Ureter (tissue), 1 donor: ENCODE measurements at places on chromosomes 2 and 18. TPM values are rescaled to one million over a fixed set of nuclear protein-coding genes. Genes with fewer than 3 reads are reported as not detected.

The RAB12 gene
- total RNA-seq, result 50.0 TPM

The REG3A gene
- not detected for total RNA-seq

The ELOA2 gene
- total RNA-seq, result not detected

The C2orf76 gene
- 14.3 TPM for total RNA-seq

The SYT4 gene
- not detected for total RNA-seq

The IL37 gene
- total RNA-seq, result not detected

The DOK6 gene
- total RNA-seq, result 4.9 TPM

The MSH2 gene
- total RNA-seq, result 18.6 TPM

The TUBA3E gene
- not detected for total RNA-seq

The ITGB6 gene
- total RNA-seq, result 96.3 TPM

The FBXO41 gene
- 6.6 TPM for total RNA-seq

The TEX44 gene
- not detected for total RNA-seq

The OSBPL6 gene
- 2.4 TPM for total RNA-seq

The RGPD4 gene
- total RNA-seq, result 0.08 TPM

The ITGA4 gene
- total RNA-seq, result 7.4 TPM

The MGAT4A gene
- total RNA-seq, result 63.8 TPM

The MC2R gene
- 0.60 TPM for total RNA-seq

The SPHKAP gene
- not detected for total RNA-seq

The STARD6 gene
- not detected for total RNA-seq

The CCDC102B gene
- 9.1 TPM for total RNA-seq

The PLEKHH2 gene
- 9.8 TPM for total RNA-seq

The AKAIN1 gene
- total RNA-seq, result not detected

The KLHL41 gene
- total RNA-seq, result 1.1 TPM

The CELF4 gene
- not detected for total RNA-seq

The SLC16A14 gene
- total RNA-seq, result 9.2 TPM

The CD207 gene
- total RNA-seq, result 1.3 TPM

The KIF1A gene
- total RNA-seq, result 1.2 TPM

The CNTNAP5 gene
- total RNA-seq, result 1.5 TPM

The TFCP2L1 gene
- 15.7 TPM for total RNA-seq

The DSC3 gene
- 5.7 TPM for total RNA-seq

The RAMP1 gene
- 49.0 TPM for total RNA-seq

The DDX1 gene
- total RNA-seq, result 98.2 TPM

The SLC11A1 gene
- total RNA-seq, result 16.5 TPM

The ZNF236 gene
- total RNA-seq, result 30.0 TPM

The TXNDC2 gene
- 0.21 TPM for total RNA-seq
